ENCODE measurements at places on chromosomes 1 and 21.
A peak's percentile ranks its signal among the peaks of the same experiment; 100 is the strongest.

GRCh38 chr1:28143496-28144202, 32.8 kb downstream of the PTAFR start:
- no peak for DNase-seq

DNA sequence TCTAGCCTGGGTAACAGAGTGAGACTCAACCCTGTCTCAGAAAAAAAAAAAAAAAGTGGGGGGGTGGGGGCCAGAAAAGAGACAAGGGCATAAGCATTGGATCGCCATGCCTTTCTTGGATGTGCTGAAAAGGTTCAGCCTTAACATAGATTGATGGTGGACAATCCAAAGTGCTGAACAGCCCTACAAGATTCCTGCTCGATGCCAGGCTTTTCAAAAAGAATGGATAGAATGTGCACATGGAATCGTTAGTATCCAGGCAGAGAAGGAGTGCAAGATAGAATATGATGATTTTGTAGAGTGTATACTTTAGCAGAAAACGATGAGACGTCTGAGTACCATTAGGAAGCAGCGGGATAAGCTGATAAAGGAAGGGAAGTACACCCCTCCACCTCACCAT, 10.9 kb upstream of the COA7 start:
- no peak for DNase-seq

DNA sequence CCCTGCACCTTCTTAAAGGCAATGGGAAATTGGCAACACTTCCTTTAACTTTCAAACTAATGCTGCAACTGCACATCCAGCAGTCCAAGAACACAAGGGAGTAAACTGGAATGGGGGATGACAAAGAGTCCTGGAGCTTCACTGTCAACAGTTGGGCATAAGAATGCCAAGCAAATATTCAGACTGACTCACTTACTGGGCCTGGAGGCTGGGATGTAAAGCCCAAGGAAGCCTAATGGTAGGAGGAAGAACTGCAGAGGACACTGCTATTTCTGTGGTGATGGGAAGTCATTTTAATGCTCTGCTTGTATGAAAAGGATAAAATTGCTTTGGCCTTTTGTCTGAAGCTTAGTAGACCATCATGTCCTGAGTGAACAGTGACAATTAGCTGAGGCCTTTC, 15.7 kb upstream of the DMRTA2 start:
- DNase-seq, result no peak

DNA sequence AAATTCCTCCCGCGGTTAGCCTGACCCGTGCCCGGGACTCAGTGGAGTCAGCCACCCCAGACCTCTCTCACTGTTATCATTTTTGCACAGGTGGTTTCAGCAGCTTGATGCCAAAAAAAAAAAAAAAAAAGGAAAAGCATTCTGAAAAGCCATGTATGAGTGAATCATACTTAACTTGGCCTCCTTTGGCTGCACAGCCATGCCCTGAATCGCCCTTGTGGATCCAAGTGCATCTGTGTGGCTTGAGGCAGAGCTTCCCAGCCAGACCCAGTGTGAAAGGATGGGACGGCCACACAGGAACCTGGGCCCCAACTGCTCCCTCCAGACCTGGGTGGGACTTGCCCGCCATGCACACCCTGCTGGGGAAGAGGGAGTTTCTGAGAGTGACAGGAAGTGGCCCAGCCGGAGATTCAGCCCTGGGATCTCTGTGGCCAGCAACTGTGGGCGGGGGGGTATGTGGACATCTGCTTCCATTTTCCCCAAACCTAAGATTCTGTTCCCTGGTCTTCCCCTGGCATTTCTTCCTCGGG, 8.6 kb downstream of the YBEY start:
- DNase-seq, result no peak

DNA sequence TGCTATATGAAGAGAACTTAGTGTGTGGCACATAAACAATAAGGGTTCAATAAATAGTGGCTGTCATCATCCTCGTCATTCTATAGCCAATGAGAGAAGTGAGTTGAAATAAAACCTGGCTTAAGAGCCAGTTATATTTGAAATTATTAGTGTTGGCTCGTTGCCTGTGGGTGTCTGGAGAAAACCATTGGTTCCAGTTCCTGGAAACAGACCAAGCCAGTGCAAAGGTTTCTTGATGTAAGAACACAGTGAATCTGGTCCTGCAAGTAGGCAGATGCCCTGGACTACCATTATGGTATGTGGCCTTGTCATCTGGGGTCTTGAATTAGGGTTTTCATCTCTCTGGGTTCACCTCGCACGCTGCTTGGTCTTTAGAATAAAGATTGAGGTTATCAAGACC, 43.3 kb downstream of the URB2 start:
- no peak for DNase-seq

DNA sequence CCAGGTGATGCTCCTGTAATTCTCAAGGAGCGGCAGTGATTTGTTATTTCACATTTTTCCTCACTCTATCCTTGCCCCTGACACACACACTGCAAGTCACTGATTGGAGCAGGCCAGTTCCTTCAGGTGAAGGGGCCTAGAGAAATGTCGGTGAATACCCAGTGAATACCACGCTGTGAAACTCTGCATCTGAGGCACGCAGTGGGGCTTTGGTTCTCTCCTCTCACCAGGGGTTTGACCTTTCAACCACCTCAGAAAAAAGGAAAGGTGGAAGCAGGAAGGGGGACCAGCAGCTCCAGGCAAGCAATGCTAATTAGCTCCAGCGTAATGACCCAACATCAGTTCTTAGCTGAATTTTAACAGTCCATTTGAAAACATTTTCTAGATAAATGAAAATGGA, 532 bp upstream of the FAM177B start:
- DNase-seq, result no peak

- DNase-seq, result no peak
These were observed 21.1 kb downstream of the PYHIN1 start for GRCh38 chr1:158952416-158952815.

DNA sequence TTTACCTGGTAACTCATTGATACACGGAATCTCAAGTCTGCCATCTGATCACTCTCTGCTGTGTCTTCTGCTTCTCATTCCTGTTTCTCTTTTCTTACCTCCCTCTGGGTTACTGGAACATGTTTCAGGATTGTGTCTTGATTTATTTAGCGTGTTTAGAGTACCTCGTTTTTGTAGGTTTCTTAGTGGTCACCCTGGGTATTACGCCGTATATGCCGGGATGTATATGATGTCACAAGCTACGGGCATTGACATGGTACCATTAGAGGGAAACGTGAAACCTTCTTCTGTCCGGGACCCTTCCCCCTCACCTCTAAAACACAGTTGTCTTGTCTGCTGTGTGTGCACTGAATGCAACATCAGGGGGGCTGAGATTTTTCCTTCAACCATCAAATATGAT, 2.8 kb downstream of the ACTRT2 start:
- no peak for DNase-seq

GRCh38 chr1:81594206-81594605, 206.5 kb upstream of the ADGRL2 start:
- no peak for DNase-seq

DNA sequence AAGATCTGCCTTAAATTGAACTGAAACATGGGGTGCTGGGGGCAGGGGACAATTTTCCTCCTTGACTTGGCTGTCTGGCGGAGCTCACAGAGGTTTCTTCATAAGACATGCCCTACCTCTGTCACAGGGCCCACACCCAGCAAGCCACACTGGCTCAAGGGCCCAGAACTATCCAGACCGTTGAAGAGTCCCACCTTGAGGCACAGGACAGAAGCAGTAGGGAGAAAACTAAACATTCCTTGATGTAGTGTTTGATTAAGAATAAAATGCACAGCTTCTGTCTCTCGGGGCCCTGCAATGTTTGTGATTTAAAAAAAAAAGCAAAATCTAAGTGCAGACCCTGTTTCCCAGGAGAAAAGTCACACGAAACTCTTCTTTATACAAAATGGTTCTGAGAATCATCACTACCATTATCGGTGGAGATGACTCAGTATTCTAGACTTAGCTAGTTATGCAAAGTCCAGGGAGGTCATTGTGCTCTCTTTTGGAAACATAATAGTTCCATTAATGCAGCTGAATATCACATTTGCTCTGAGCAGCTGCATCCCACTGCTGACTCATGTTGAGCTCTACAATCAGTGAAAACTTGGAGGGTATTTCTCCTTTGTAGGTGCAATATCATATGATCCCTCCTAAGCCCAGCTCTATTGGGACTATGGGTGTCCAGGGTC, 53.6 kb upstream of the DIRAS3 start:
- no peak for DNase-seq

GRCh38 chr1:107833061-107833460, 131.9 kb downstream of the VAV3 start:
- no peak for DNase-seq

- DNase-seq, result no peak
These were observed 7.0 kb downstream of the OMA1 start for GRCh38 chr1:58539553-58539952.

- no peak for DNase-seq
These were observed 109.7 kb downstream of the SLC35F3 start for GRCh38 chr1:234014208-234014607.

GRCh38 chr21:39182484-39183271, 573 bp downstream of the PSMG1 start:
- DNase-seq, result no peak

DNA sequence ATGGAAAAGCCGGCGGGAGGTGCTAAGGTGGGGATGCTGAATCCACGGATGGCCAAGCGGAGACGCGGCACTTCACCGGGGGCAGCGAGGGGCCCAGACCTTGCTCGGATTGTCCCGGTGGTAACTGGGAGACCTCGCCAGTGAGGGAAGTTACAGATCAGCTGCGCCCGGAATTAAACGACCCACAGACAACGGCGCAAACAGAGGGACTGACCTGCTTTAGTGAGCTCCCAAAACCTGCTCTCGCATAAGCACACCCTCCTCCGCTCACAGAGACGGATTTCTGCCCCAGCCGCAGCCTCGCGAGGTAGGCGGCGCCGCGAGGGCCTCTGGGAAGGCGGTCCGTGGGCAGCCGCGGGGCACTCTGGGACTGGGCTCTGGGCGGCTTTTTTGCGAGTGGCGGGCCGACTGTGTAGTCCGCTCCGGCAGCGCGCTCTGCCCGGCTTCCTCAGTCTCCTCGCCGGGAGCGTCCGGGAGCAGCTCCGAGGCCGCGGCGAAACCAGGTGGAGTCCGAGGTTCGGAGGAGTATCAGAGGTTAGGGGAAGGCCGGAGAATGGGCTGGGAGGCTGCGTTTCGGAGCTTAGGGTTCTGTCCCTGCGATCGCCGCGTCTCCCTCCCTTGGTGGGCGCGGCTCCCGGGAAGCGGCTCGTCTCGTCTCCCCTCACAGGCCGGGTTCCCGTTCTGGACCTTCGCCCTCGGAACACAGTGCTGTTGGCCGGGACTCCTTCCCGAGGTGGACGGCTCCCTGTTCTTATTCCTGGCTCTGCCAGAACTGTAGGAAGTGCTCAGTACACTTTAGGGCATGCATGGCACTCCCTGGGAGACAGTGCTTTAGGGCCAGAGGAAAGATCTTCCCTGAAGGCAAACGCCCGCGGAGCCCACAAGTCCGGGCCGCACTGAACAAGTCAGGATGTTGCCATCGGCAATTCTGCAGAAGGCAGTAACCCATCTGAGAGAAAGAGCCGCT, at the start of gene EXO5:
TSS of gene EXO5 (plus strand) at position 393 of the 967 bp plus-strand sequence. CDS start 5,778 bp downstream, outside the sequence.
- peak; percentile 89 for DNase-seq

GRCh38 chr1:229585338-229585737, 26.8 kb upstream of the ABCB10 start:
- no peak for DNase-seq

DNA sequence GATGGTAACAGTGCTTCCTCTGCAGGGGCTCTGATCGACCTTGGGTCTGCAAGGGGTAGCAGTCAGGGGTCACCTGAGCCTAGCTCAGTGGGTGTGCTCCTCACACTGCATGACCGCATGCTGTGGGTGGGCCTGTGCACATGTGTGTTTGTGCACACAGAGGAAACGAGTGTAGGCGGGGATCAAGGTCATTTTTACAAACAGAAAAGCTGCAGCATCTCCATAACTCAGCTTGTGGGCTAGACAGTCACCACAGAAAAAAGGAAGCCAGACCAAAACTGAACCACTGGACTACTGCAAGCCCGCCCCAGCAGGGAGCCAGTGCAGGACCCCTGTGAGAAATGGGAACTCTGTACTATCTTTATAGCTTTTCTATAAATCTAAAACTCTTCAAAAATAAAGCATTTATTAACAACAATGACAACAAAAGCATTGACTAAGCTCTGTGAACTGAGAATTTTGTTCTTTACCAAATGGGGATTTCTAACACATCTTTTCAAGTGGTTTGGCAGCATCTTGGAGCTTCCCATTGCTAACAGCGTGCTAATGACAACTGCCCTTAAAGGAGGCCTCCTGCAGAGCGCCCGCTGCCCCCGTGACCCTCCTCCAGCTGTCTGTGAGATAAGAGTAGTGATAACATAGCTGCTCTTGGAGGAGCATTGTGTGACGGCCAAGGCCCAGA, 19.9 kb upstream of the NEK2 start:
- no peak for DNase-seq

- no peak for DNase-seq
These were observed 1.5 kb upstream of the POU2F1 start for GRCh38 chr1:167219194-167219593.

- DNase-seq, result no peak
These were observed 460.1 kb upstream of the RUNX1 start for GRCh38 chr21:35509001-35509704.

DNA sequence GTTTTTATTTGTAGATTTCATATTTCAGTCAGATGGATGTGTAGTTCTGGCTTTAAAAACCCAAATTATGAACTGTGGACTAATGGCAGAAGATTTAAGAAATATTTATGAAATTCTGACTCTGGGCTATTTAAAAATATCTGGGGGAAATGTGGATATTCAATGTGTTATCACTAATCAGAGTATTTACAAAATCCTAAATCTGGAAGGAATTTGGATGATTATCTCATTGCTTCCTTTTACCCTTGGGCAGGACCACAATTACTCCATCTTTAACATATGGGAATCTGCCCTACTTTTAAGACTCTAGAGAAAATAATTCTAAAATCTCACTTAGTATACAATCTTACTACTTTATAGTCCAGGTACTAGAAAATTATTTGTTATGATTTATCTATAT, 203.2 kb downstream of the PDE4B start:
- DNase-seq, result no peak

GRCh38 chr1:174556392-174556791, 108.6 kb downstream of the GPR52 start:
- no peak for DNase-seq

DNA sequence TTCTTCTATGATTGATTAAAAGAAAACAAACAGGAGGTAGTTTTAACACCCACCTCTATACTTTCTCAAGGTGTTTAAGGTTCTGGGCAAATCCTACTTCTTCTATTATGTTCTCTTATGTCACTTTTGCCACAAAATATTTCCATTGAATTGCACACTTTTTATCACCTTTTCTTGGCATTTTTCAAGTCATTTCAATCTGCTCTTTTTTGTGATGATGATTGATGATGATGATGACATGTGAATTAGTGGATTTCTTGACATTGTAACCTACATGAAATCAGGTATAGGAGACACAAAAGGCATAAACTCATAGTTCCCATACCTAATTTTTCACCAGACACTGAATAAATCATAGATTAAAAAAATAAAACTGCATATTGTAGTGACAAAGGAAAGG, 4.1 kb downstream of the PTPRC start:
- DNase-seq, result no peak

Data from right forelimb (tissue), 1 donor.